ENCODE measurements at places on chromosomes 5 and 9.
A peak's percentile ranks its signal among the peaks of the same experiment; 100 is the strongest.

DNA sequence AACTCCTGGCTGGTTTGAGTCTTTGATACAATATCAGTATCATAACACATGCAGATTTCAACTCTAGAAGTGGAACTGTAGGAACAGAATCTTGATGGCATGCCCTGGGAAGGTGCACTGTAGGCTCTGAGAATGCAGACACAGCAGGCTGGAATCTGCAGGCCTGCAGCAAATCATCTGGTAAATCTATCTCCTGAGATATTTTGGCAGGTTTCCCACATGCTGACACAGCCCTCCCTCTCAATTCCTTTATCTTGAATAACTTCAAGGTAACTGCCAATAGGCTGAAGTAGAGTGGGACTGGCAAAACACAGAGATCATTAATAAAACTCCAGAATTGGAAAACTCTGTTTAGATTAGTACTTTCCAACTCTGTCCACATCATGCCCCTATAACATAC, 177.8 kb upstream of the PCSK5 start:
- no peaks in the 10 kb centered on the region for H3K4me1 ChIP-seq
- no peaks in the 10 kb centered on the region for H3K27me3 ChIP-seq
- no peak overlapping the region for H3K27ac ChIP-seq
- DNase-seq = no peak
- H3K36me3 ChIP-seq = no peaks in the 10 kb centered on the region

DNA sequence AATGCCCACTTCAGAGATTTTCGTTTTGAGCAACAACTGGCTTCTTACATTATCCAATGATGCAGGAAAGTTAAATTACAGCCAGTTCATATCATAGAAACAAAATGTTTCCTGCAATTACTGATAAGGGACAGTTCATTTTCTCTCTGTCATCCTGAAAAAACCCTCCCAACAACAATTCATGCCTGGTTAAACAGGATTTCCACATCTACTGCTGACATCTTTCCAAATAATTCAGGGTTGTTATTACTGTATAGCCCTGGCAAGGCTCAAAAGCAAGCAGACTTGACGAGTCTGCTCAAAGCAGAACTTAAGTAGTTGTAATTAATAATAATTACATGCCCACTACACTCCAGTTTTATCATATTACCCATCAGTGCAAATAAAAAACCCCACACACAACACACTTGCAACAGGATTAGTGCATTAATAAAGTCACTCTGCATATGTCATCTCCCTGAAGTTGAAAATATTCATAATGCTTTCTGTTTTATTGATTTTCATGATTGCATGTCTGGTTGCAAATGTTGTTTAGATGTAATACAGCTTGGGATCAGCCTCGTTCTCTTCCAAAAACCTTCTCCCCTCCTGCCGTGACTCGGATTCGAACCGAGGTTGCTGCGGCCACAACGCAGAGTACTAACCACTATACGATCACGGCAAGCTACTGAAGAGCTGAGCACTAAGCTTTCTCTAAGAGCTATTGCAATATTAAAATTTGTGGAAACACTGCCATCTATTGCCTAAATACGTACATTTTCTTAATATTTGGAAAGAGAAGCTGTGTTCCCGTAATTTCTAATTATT, 119.6 kb upstream of the NFIB start:
- H3K27ac ChIP-seq = no peak overlapping the region
- H3K36me3 ChIP-seq = no peaks in the 10 kb centered on the region
- H3K4me3 ChIP-seq = no peak overlapping the region
- H3K27me3 ChIP-seq = peaks cover 5% of the 10 kb centered on the region
- DNase-seq = no peak

DNA sequence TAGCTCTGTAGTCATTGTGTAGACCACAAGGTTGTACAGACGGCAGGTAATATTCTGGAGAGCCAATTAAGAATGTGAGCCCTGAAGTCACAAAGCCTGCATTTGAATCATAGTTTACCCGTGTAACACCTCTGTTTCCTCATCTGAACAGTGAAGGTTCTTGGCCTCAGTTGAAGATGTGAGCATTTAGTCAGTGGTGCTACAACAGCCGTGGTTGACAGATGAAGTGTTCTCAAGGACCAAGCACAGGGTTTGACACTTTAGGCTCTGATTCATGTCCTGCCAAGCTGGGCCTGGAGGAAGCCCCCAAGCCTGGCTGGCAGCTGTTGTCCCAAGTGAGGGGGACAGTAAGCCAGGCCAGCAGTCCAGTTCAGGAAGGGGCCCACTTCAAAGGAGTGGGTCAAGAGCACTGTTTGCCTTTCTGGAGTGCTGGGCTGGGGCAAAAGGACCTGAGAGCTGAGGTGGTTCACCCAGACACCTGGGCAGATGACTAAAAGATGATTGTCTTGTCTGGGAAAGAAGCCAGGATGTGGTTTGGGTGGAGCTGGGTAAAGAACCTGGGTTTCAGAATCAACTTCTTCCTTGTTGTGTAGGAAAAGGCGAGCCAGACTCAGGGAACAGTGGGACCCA, 20.7 kb downstream of the FAXDC2 start:
- H3K4me3 ChIP-seq = no peak overlapping the region
- peaks cover 10% of the 10 kb centered on the region for H3K36me3 ChIP-seq
- no peaks in the 10 kb centered on the region for H3K27me3 ChIP-seq
- H3K27ac ChIP-seq = peak overlapping the region; percentile 76
- peak; percentile 55 for DNase-seq

DNA sequence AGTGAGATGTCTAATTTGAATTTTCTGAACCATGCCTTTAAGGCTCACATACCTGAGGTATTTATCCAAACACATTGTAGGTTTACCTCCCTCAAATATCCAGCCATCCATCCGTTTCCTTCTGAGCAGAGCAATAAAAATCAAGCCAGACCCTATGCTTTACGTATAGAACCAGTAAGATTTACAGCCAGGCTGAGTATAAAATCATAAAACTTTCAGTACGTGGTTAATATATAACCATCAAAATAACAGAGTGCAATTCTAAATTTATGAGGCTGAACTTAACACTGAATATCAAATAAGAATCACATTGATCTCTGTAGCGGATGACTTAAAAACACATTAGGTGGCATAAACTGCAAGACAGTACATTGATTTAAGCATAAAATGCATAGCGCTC, 877.9 kb upstream of the WWC1 start:
- no peaks in the 10 kb centered on the region for H3K4me1 ChIP-seq
- H3K36me3 ChIP-seq = no peaks in the 10 kb centered on the region
- H3K4me3 ChIP-seq = no peak overlapping the region

DNA sequence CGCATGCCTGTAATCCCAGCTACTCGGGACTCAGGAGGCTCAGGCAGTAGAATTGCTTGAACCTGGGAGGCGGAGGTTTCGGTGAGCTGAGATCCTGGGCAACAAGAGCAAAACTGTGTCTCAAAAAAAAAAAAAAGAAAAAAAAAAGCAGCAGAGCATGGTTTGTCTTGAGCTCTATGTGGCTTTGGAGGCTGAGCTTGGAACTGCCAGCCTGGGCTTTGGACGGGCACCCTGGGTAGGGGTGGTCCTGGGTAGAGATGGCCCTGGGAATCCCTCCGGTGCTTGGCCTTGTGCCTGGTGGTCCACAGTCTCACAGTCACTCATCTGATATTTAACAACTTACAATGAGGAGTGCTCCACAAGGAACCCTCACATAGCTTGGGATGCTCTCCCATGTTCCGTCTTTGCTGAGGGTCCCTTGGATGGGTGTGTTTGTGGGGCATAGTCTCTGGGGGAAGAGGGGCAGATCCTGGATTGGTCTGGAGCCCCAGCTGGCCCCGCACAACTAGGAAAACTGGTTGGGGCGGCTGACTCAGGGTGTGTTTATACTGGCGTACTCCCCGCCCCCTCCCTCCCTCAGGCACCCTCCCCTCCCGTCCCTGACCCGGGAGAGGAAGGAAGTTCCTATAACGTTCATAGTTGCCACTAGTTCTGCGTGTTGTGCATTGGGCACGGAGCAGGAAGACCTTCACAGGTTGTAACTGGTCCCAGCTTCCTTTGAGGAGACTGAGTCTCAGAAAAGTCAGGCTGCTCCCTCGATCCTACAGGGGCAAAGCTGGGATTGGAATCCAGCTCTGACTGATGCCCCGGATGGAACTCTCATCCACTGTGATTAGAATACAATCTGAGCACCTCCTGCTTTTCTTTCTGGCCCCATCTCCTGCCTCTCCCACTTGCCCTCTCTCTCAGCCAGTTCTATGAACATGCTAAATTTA, 11.2 kb downstream of the IER5L start:
- DNase-seq = no peak
- H3K27ac ChIP-seq = no peak overlapping the region
- no peak overlapping the region for H3K4me3 ChIP-seq
- H3K27me3 ChIP-seq = peaks cover 4% of the 10 kb centered on the region

DNA sequence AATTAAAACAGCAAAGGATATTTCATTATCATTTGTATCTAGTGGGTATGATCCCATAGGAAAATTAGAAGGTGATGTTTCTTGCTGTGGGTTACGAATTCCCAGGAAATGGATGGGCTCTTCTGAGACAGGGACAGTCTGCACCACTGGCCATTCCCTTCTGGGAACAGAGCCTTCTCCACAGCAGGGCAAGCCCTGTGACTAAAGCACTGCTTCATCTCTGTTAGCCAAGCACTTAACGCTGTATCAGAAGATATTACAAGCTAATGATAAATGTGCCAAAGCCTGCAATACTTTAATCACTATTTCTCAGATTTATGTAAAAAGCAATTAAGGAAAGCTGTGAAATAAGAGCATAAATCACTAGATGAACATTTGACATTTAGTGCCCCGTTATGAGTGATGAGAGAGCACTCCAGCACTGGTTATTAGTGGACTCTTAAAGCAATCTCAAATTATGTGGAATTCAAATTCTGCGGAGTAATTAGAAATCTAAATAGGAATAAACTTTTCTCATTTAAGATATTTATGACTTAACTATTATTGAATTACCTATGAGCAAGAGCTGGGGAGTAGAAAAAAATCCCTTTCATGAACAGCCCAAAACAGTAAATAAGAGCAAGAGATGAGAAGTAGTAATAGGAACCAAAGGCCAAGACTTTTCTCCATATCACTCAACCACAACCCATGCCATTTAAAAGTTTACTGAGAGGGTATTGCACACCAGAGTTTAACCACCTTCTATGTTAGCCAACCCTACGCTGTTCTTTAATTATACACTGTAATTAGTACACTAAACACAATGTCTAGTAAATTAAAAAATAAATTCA, 49.2 kb downstream of the FAM240B start:
- H3K27ac ChIP-seq = no peak overlapping the region
- H3K36me3 ChIP-seq = no peaks in the 10 kb centered on the region
- DNase-seq = no peak

DNA sequence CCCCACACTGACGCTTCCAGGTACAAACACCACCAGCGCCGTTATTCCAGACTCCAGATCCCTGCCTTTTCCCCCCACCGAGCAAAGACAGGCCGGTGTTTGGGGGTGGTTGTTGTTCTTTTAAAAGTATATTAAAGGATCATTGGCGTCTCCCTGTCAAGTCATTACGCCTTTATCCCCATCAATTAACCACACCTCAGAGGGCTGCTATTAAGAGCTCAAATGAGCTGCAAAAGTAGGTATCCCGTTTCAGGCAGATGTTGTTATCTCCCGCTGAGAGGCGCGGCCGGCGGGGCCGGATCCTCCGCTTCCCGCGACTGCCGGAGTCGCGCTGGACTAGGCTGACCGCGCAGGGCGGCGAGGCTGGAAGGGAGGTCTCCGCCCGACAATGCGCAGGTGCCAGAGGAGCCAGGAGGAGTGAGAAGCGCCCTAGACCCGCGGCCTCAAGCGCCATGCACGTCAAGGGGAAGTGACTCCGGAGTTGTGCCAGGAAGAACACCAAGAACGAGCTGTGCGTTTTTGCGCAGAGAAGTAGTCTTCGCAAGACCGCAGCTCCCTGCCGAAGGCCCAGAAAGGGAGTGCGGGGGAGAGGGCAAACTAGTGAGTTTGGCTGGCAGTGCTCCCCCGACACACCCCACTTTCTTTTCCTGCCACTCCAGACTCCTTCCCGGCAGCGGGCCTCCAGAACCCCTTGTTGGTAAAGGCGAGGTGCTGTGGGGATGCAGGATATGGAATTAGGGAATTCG, 8.2 kb downstream of the NR2F1-AS1 start:
- H3K4me1 ChIP-seq = peaks cover 9% of the 10 kb centered on the region
- H3K27ac ChIP-seq = peak overlapping the region; percentile 45
- H3K4me3 ChIP-seq = no peak overlapping the region

- no peak overlapping the region for H3K27ac ChIP-seq
- H3K36me3 ChIP-seq = no peaks in the 10 kb centered on the region
- no peak overlapping the region for H3K4me3 ChIP-seq
- DNase-seq = no peak
These were observed 6.5 kb downstream of the FAM240B start for GRCh38 chr9:38713426-38713825.

GRCh38 chr5:142568283-142568995, 117.5 kb downstream of the FGF1 start:
- no peak overlapping the region for H3K27ac ChIP-seq
- H3K27me3 ChIP-seq = peaks cover 5% of the 10 kb centered on the region
- H3K4me3 ChIP-seq = no peak overlapping the region
- H3K36me3 ChIP-seq = no peaks in the 10 kb centered on the region

GRCh38 chr5:145471831-145472612, 363.1 kb downstream of the PRELID2 start:
- DNase-seq = no peak
- no peaks in the 10 kb centered on the region for H3K27me3 ChIP-seq
- H3K36me3 ChIP-seq = no peaks in the 10 kb centered on the region
- no peak overlapping the region for H3K4me3 ChIP-seq
- no peaks in the 10 kb centered on the region for H3K4me1 ChIP-seq

DNA sequence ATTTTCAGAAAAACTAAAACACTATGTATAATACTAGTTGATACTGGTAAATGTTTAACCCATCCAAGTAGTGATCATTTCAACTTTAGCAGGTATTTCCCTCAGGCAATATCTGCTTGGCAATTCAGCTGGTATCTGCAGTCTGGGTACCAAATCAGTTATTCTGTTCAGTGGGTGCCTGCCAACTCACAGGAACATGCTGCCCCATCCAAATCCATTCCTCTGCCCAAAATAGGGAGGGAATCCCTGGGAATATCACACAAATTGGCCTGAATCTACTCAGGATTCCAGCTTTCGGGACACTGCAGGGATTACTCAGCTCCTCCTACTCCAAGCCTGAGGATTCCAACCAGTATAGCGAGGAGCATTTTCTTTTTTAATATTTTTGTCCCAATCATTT, 61.7 kb upstream of the PDE4D start:
- H3K27me3 ChIP-seq = no peaks in the 10 kb centered on the region
- H3K27ac ChIP-seq = no peak overlapping the region
- no peak overlapping the region for H3K4me3 ChIP-seq
- H3K4me1 ChIP-seq = no peaks in the 10 kb centered on the region

- peaks cover 15% of the 10 kb centered on the region for H3K36me3 ChIP-seq
- no peaks in the 10 kb centered on the region for H3K27me3 ChIP-seq
- H3K4me3 ChIP-seq = no peak overlapping the region
These were observed 36.2 kb upstream of the SLC6A3 start for GRCh38 chr5:1481266-1481958.

Data from activated CD8-positive, alpha-beta memory T cell treated with anti-CD3 and anti-CD28 coated beads, Interleukin-2, amount 10 ng/mL, durations not matched to agents 7 days and 5 days (primary cell).